ENCODE measurements at places on chromosomes 16 and 17.

DNA sequence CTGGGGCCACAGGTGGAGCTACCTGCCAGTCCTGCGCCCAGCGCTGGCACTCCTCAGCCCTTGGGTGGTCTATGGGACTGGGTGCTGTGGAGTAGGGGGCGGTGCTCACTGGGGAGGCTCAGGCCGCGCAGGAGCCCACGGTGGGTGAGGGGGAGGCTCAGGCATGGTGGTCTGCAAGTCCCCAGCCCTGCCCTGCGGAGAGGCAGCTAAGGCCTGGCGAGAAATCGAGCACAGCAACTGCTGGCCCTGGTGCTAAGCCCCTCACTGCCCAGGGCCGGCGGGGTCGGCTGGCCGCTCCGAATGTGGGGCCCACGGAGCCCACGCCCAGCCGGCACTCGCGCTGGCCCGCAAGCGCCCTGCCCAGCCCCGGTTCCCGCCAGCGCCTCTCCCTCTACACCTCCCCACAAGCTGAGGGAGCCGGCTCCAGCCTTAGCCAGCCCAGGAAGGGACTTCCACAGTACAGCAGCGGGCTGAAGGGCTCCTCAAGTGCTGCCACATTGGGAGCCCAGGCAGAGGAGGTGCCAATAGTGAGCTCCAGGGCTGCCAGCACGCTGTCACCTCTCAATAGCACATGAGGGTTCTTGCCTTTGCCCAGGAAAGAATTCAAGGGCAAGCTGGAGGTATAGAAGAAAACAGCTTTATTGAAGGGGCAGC lies 11.0 kb upstream of the EEF2KMT start:
- no peak for DNase-seq

- DNase-seq, result no peak
These were observed 9.5 kb upstream of the GUCY2D start for GRCh38 chr17:7992924-7993323.

DNA sequence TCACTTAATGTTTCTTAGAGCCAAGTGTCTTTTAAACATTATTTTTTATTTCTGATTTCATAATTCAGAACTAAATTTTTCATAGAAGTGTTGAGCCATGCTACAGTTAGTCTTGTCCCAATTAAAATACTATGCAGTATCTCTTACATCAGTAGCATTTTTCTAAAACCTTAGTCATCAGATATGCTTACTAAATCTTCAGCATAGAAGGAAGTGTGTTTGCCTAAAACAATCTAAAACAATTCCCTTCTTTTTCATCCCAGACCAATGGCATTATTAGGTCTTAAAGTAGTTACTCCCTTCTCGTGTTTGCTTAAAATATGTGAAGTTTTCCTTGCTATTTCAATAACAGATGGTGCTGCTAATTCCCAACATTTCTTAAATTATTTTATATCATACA lies 13.6 kb upstream of the BCAS3 start:
- no peak for DNase-seq

DNA sequence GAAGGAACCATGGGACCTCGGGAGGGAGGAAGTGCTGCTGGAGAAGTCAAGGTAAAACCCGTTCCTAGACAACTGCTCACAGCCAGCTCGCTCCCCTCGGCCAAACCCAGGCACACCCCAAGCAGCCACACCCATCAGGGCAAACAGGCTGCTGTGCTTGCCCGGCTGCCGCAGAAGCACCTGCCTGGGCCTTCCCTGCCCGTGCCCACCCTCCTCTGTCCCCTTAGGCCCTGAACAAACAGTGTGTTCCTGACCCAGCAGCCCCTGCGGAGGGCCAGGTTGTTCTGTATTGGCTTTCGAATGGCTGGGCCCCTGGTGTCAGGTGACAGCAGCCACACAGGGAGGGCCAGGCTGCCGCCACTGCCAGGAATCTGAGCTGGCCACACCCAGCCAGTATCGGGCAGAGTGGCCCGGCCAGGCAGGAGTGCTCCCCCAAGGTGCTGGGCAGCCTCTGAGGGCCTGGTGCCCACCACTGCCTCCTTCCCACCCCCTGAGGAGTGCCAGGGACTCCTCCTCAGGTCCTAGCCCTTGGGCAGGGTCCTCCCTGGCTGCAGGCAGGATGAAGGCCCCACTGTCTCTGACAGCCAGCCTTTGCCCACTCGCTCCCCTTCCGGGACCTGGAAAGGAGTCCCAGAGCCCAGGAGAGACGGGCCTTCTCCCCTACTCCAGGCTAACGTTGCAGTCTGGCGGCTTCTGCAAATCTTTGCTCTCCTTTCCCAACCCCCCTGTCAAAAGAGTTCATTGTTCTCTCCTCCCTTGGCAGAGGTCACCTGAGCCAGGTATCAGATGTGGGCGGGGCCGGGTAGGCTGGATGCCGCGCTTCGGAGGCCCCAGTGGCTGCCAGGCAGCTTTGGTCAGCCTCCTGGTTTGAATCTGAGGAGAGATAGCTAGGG lies 24.0 kb downstream of the LLGL2 start:
- no peak for DNase-seq

GRCh38 chr17:77963441-77963840 lies 4.9 kb downstream of the TNRC6C start:
- peak; percentile 44 for DNase-seq

DNA sequence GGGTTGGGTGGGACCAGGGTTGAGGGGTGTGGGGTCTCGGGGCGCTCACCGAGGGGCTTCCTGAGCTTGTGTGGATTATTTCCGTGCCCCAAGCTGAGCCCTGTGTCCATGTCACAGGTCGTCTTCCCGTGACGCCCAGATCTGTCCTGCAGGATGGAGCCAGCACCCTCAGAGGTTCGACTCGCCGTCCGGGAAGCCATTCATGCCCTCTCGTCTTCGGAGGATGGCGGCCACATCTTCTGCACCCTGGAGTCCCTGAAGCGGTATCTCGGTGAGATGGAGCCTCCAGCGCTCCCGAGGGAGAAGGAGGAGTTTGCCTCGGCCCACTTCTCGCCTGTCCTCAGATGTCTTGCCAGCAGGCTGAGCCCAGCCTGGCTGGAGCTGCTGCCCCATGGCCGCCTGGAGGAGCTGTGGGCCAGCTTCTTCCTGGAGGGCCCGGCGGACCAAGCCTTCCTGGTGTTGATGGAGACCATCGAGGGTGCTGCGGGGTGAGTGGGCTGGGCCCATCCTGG lies 1.0 kb downstream of the TELO2 start:
- DNase-seq, result no peak

DNA sequence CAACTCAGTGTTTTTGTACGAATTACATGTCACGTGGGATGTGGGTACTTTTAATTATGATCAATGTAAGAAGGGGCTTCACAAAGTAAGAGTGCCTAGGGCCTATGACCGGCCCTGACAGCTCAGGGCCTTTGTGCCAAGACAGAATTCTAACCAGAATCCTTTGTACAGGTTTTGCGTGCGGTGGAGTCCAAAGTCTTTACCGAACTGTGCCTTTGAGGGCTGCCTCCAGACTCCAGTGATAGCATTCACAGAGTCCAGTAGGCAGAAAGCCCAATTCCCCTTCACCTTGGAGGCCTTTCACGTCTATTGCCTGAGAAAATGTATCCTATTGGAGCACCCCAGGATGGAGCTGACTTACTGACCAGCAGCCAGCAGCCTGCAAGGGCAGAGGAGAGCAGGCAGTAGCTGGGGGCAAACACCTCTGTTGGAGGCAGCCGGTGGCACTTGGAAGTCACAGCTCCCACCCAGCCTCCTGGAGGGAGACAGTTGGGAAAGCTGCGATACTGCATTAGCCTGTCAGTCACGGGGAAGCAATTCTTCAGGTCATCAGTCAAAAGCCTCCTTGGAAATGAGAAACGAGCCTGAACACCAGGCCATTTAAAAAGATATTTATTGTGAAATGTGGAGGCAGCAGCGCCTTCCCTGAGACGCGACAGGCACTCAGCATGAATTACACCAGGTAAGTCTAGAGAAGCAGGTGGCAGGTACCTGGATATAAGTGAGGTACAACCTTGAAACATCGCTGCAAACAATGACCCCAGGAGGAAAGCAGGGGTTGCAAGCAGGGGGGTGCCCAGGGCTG lies 98.1 kb upstream of the CDYL2 start:
- DNase-seq, result no peak

GRCh38 chr16:28298511-28298878 lies 6.2 kb downstream of the SBK1 start:
- DNase-seq, result no peak

- DNase-seq, result peak; percentile 81
These were observed 6.1 kb upstream of the PRSS8 start for GRCh38 chr16:31141489-31142108.

GRCh38 chr17:251531-251930 lies 70.1 kb upstream of the DOC2B start:
- DNase-seq, result no peak

DNA sequence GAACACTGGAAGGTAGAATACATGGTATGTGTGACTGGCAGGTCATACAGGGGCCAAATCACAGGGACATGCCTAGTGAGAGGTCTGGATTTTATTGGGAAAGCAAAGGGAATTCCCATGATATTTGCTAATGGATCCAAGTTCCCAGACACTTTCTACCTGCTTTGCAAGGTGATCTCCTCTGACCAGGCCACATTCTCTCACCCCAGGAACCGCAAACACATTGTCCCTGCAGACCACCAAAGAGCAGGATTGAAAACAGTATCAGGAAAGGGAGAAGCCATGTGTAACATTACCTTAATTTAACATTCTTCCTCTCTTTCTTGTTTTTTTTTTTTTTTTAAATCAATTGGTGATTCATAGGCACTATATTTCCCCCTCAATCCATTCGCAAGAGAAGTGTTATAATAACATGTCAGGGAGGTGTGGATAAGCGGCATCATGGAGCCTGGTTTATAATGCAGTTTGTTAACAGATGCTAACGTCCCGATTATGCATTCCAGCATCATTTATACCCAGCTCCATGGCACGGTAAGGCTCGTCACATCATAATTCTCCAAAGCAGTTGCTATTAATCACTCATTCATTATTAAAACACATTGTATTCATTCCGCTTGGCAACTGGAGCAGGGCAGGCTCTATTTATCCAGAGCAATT lies 155.1 kb upstream of the CCL2 start:
- DNase-seq, result no peak

DNA sequence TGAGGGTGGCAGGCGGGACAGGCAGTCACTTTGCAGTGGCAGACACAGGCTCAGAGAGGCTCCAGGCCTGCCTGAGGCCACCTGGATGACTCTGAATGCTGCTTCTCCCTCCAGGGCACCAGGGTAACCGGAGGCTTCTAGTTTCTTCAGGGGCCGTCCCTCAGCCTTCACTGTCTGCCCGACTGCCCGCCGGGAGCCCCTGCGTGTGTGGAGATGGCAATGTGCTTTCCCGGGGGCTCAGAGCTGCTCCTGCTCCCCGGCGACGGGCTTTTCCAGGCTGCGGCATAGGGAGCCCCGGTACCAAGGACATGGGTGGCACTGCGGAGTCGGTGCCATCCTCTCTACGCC lies 51.5 kb downstream of the CBFA2T3 start:
- no peak for DNase-seq

DNA sequence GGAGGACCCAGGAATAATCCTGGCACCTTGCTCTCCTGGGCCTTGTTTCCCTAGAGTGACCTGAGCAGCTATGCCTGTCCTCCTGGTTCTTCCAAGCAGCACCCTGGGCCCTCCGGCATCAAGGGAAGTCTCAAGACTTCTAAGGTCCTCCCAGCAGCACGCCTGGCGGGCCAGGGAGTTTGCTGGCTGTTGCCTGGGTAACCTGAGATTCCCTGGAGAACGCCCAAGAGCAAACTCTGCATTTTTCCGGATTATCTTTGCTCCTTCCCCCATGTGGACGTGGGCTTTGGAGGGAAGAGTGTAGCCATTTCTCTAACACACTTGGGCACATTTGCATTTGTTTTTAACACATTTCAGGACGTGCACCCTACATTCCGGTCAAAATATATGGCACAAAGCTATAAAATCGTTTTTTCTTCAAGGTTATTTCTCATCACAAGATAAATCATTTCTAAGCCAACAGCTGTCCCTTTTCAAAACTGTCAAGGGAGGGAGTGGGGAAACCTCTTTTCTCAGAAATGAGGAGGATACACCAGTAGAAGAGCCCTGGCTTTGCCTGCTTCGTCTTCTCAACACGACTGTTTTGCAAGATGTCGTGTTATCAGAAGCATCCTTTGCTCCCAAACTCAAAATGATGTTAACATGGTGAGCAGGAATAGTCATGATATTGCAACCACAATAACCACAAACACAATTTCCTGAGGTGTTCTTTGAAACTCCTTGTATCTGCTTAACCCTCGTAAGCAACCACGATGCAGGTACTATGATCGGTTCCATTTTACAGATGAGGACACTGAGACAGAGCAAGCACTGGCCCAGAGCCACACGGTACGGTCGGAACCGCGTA lies 116.5 kb downstream of the ADCY9 start:
- DNase-seq, result no peak

- DNase-seq, result no peak
These were observed 15.3 kb downstream of the RSL1D1 start for GRCh38 chr16:11835891-11836649.

DNA sequence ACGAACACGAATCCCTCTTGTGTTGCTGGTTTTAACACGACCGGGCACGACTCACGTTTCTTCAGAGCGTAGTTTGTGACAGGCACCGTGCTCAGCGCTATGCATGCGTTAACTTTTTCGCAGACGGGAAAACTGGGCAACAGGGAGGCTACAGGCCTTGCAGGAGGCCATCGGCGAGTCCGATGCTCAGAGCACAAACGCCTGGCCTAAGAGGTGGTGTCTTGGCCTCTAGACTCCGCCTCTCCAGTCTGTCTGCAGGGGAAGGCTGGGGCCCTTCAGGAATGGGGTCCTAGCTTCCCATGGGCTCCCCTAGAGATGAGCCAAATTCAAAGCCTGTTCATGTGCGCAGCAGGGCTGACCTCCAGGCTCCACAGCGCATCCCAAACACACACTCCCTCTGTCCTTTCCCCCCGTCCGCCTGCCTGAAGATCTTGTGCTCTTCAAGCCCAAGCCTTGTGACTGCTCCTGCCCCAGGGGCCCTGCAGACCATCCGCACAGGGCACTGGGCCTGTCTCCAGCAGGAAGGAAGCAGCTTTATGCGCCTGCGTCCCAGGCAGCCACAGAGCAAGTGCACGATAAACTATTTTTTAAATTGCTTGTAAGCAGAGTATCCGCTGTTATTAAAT lies 3.1 kb downstream of the CLCN7 start:
- DNase-seq, result peak; percentile 12

DNA sequence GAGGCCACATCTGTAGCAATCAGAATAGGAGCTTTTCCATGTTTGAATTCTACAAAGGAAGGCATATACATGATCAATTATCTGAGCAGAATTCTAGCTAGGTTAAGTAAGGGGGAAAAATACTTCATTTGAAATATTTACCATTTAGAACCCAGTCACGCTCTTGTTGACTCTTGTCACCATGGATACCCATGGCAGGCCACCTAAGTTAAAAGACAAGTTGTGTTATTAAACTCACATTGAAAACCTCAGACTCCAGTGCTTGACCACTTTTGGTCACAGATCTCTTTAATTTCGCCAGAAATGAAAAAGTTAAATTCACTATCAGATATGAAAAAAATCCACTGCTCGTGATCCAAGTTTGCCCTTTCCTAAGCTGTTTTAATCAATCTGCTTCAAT lies 4.1 kb downstream of the DDX5 start:
- DNase-seq, result no peak

- DNase-seq, result no peak
These were observed 390.1 kb downstream of the RBFOX1 start for GRCh38 chr16:7722761-7723160.

- no peak for DNase-seq
These were observed 10.8 kb downstream of the TAT start for GRCh38 chr16:71565812-71566700.
